Left renal cortex interstitium (tissue), 4 donors: ENCODE measurements at places on chromosomes 12 and 14. TPM values are rescaled to one million over a fixed set of nuclear protein-coding genes. Genes with fewer than 3 reads are reported as not detected.

DNA sequence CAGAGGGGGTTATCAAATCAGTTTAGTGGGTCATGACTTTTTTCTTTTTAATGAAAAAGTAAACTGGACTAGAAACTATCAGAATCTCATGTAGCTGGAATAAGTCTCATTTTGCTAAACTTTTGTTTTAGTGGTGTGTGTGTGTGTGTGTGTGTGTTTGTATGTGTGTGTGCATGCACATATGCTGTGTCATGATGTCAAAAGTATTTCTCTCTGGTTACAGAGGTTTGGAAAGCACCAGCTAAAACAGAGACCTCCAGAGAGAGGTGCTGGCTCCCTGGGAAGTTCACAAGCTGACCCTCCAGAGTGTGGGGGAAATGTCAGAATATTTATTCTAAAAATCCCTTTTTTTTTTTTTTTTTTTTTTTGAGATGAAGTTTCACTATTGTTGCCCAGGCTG is 114.7 kb downstream of the LGMN start:
- DNase-seq: no peak

DNA sequence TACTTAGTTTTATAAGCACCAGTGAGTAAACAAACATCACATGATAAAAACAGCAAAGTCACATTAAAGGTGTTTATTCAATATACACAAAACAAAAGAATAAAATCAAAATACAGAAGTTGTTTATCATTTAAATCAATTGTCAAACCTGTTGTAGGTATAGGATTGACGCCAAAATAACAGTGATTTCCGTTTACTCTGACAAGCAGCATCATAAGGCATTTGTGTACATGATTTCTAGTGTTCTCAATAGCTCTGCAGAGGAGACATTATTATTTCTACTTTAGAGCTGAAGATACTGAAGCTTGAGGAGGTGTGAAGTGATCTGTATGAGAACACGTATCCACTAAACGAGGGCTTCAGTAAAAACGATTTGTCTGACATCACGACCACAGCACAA is 171.9 kb downstream of the CCDC59 start:
- DNase-seq: no peak

GRCh38 chr14:21978999-21979314 is 305.3 kb upstream of the OR4E1 start:
- no peak for DNase-seq

DNA sequence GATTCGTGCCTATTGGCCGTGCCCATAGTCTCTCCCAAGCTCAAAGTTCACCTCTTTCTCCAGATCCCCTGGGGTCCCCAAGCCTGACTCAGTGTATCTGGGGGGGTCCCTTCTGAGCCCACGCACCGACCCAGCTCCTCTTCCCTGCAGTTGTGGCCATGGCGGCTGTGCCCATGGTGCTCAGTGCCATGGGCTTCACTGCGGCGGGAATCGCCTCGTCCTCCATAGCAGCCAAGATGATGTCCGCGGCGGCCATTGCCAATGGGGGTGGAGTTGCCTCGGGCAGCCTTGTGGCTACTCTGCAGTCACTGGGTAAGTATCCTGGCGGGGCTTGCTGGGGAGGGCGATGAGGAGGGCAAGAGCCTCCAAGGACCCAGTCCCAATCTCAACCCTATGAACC is 5.1 kb downstream of the IFI27 start:
- DNase-seq: no peak

- no peak for DNase-seq
Observed at GRCh38 chr12:116838365-116838764, 42.9 kb downstream of the HRK start.

DNA sequence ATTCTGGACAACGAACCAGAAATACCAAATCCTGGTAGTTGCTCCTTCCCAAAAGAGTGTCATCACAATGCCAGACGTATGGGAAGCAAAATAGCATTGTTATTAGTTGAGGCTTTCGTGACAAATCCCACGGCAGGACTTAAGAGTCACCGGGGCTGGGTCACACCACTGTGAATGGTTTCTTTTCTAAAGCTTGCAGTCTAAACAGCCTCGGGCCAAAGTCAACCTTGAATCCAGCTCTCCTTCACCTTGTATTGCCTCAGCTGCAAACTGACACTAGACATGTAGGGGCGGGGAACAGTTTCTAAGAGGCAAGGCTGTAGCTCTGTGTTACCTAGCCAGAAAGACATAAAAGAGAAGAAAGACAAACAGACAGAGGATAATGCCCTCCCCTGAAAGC is 734.8 kb downstream of the MED13L start:
- no peak for DNase-seq

GRCh38 chr12:30756074-30756473 is 1.3 kb upstream of the CAPRIN2 start:
- no peak for DNase-seq

DNA sequence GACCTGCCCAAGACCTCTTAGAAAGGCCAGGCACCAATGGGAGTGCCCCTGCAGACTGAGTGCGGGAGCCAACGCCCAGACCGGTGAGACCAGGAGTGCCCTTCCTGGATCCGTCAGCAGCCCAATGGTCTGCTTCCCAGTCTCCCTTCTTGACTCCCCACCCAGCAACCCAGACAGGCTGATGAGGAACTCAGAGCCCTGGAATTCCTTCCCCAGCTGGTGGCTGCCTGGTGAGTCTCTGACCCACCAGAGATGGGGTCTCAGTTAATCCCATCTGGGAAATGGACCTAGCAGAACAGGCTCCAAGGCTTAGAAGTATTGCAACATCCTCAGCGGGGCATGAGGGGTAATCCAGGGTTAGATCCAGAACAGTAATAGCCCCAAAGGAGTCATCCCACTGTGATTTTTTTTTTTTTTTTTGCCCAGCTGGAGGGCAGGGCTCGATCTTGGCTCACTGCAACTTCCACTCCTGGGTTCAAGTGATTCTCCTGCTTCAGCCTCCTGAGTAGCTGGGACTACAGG is 1.5 kb upstream of the RASAL1 start:
- DNase-seq: no peak

- DNase-seq: no peak
Observed at GRCh38 chr12:107778383-107779025, 4.0 kb downstream of the ASCL4 start.

- no peak for DNase-seq
Observed at GRCh38 chr14:96189281-96189711, 15.3 kb upstream of the BDKRB2 start.

DNA sequence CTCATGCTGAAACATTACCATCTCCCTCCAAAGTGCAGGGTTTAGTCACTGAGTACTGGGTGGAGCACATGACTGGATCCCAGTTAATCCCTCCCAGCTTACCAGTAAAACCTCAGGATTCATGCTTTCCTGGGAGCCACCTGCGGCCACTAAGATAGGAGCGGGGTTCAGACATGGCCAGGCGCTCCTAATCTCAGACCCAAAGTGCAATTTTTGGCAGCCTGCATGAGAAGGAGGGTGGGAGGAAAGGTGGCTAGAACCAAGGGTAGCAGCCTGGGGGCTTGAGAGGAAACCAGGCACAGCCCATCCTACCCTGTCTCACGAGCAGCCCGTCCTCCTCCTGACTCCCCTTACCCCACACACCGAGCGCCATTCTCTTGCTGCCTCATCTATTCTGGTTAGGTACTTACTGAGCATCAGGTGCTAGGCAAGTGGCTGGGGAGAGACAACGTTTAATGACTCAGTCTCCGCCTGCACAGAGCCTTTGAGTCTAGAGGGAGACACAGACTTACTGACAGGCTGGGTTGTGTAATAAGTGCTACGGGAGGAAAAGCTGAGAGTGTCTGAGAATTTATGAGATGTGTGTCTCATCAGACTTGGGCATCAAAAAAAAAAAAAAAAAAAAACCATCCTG is 9.9 kb downstream of the GPRC5A start:
- no peak for DNase-seq

DNA sequence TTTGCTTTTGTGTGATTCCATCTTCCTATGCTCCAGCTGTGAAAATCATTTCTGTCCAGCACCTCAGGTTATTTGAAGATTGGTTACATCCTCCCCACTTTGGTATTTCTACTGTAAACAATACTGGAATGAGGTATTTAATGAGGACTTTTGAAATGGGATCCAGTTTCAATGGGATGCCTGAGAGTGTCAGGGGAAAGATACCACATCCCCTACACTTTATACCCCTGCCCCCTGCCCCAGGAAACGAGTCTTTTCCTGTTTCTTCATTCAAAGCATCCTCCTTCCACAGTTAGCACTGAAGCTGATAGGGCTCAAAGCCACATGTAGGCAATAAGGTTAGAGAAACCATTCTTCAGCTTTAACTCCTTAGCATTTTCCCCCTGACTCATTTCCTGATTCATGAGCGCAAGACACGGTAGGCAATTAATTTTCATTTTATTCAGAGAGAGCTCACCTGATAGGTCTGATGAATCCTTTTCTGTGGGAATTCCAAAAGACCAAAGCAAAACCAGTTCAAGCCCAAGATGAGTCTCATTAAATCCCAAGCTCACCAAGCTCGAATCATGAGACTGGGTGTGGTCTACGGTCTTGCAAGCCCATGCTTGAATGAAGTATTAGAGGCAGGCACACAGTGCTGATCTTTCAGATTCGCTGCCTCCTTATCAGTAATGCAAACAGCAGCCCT is 143.6 kb upstream of the CRY1 start:
- DNase-seq: no peak

Gene BEGAIN
- 1.7 TPM for polyA plus RNA-seq

Gene KERA
- polyA plus RNA-seq: 0.07 TPM

Gene KLHDC1
- 5.5 TPM for polyA plus RNA-seq

Gene CARMIL3
- 1.4 TPM for polyA plus RNA-seq

Gene GALNT4
- 9.6 TPM for polyA plus RNA-seq

Gene FAM234B
- polyA plus RNA-seq: 12.9 TPM

Gene DPPA3
- polyA plus RNA-seq: not detected
